ENCODE measurements at places on chromosomes 1 and 21. TPM values are rescaled to one million over a fixed set of nuclear protein-coding genes. Genes with fewer than 3 reads are reported as not detected.

Gene LCK
- 0.35 TPM for polyA plus RNA-seq

Gene UQCRHL
- 1.9 TPM for polyA plus RNA-seq

Gene TSPAN1
- polyA plus RNA-seq: 0.54 TPM

Gene SLFNL1
- polyA plus RNA-seq: 0.59 TPM

Gene PLXNA2
- polyA plus RNA-seq: 36.3 TPM

Gene ETNK2
- polyA plus RNA-seq: 2.4 TPM

Gene BSND
- polyA plus RNA-seq: 0.04 TPM

Gene C1orf174
- polyA plus RNA-seq: 14.7 TPM

Gene C1orf198
- 63.6 TPM for polyA plus RNA-seq

Gene LYPD8
- polyA plus RNA-seq: not detected
